ENCODE measurements at places on chromosomes 7 and 10.

GRCh38 chr7:51321961-51322515 lies 5.4 kb upstream of the COBL start:
- no peak for DNase-seq

GRCh38 chr7:127578036-127578684 lies 7.2 kb downstream of the GCC1 start:
- no peak for DNase-seq

- no peak for DNase-seq
Measured at GRCh38 chr7:158384746-158385145, 202.9 kb downstream of the PTPRN2 start.

DNA sequence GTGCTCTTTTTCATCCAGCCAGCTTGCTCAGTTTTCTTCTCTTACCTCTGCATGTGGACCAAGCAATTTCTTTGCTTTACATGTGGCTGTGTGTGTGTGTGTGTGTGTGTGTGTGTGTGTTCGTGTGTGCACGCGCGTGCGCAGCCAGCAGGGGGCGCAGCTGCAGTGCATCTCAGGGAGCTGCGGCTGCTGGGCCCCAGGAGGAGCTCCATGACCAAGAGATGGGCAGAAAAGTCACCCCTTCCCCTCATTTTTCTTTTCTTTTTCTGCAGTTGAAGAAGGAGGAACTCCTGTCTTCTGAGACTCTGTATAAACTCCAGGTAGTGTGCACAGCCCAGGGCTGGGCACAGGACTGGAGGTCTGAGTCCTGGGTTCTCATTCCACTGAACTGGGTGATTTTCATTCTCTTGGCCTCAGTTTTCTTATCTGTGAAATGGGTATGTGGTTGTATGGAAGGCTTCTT lies 41.8 kb downstream of the BLNK start:
- no peak for DNase-seq

GRCh38 chr10:17915181-17915580 lies 36.5 kb upstream of the SLC39A12 start:
- DNase-seq: no peak

- DNase-seq: no peak
Measured at GRCh38 chr7:6228361-6229229, 43.8 kb downstream of the CYTH3 start.

DNA sequence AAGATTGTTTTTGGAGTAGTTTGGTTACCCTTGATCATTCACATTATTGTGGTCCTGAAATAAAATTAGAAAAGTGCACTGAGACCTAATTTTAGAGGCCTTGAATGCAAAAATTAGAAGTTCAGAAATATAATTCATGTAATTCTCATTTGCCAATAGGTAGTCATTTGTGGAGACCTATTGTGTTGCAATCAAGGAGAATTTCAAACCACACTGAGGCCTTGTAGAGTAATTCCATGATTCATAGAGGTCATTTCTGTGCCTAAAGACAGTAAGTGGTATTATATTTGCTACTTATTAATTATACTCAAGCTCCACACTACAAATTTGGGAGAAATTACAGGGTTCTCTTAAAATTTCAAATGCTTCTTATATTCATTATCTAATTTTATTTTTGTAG lies 946.8 kb upstream of the POT1 start:
- no peak for DNase-seq

- no peak for DNase-seq
Measured at GRCh38 chr7:151277631-151278030, 29.1 kb upstream of the SMARCD3 start.

- DNase-seq: no peak
Measured at GRCh38 chr10:6593241-6593671, 13.2 kb upstream of the PRKCQ start.

DNA sequence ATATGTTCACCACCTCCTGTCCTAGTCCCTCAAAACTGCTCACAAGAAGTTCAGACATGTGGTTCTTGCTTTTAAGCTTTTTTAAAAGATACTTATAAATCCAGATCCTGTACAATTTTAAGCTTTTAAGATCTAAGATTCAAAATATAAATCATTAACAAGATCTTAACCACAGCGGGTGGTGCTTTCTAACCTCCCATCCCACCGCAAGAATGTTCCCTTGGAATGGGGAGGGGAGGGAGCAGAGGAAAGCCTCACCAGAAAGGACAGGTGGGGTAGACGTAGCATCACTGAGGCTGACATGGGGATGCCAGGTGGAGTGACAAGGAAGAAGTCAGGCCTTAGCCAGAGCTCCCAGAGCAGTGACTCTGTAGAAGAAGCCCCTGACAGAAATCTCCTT lies 133.5 kb downstream of the C1GALT1 start:
- no peak for DNase-seq

GRCh38 chr10:127148066-127148932 lies 48.1 kb downstream of the INSYN2A start:
- DNase-seq: no peak

DNA sequence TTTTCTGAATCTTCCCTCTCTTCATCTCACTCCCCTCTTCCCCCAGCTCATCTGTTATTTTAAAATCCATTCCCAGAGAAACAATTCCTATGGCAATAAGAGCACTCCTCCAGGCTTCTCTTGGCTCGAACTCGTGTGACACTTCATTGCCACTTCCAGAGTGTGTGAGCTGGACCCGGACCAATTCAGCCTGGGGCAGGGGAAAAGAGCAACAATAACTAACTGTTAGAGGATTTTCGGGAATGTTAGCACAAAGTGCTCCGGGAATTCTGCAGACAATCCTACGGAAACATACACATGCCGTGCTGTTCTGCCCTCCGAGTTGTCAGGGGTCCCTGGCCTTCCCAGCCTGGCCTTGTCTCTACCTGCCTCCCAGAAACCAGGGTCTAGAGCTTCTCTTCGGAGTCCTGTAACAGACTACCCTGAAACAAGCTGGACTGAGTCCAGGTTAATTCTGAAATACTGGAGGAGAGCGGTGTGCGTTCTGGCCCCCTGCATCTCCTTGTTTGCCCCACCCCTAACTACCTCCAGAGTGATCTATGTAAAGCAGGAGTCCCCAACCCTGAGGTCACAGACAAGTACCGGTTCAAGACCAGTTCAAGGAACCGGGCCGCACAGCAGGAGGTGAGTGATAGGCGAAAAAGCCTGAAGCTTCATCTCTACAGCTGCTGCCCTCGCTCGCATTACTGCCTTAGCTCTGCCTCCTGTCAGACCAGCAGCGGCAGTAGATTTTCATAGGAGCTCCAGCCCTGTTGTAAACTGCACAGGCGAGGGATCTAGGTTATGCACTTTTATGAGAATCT lies 11.3 kb downstream of the COL26A1 start:
- no peak for DNase-seq

- DNase-seq: no peak
Measured at GRCh38 chr7:129437190-129437589, 3.0 kb downstream of the STRIP2 start.

- DNase-seq: no peak
Measured at GRCh38 chr7:28700790-28701203, 257.3 kb downstream of the TRIL start.

DNA sequence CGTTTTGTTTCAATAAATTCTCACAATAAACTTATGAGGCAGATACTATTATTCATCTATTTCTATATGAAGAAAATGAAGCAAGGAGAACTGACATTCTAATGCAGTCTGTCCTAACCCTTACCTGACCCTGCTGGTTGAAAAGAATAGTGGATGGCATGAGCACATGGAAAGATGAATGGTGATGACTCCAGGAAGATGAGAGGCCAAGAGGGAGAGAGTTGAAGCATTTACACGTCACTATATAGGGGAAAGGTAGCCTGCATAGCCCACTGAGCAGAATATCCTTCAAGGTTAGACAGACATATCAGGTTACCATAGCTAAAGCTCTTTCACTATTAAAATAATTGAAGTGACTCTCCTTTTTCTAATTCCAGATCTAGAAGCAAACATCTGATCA lies 163.9 kb upstream of the CDK1 start:
- DNase-seq: no peak

- DNase-seq: no peak
Measured at GRCh38 chr7:7895754-7896153, 72.8 kb upstream of the GLCCI1 start.

DNA sequence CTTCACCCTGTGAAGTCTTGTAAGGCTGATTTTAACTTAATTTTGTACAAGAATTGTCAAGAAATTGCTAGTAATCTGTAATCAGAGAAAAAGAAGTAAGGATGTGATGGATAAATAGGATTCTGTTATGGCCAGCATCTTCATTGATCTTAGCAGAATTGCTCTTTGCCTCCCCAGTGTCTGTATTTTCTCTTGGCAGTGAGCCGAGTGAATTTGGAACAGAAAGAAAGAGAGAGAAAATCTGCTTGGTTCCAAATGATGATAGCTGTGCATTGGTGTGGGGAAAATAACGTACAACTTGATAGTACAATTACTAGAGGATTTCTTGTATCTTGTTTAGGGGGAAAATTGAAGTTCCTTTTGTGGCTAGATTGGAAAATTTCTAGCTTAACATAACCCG lies 34.6 kb downstream of the VTI1A start:
- DNase-seq: no peak

DNA sequence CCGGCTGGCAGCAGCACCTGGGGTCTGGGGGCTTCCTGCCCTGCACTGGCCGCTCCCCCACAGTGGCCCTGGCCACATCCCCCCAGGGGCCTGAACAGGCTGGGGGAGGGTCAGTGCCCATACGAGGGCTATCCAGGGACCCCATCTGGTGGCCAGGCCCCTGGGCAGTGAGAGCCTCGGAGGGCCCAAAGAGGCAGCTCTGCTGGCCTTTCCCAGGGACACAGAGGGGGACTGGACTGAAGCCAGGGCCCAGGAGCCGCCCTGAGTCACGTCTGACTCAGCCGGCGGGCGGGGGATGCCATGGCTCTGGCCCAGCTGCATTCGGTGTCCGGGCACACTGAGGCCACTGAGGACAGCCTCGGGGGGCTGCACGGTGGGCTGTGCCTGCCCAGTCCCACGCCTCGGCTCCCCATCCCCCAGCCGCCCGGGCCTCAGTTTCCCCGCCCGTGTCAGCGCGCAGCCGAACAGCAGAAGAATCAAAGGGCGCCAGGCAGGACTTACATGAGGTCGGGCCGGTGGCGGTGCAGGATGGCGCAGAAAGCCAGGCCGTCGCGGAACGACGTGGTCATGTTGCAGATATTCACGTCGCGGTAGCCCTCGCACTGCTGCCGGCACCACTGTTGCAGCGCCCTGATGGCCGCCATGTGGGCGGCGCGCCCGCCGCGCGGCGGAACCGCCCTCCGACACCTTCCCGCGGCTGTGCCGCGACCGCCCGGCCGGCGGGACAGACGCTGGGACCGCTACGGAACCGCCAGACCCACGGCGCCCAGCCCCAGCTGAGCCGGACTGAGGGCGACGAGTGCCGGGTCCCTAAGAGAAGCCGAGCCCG lies at the start of gene MICALL2:
MICALL2 (minus strand) TSS at position 788 of the 829 bp plus-strand sequence; CDS start at position 644, 144 bp downstream.
- DNase-seq: peak; percentile 60

DNA sequence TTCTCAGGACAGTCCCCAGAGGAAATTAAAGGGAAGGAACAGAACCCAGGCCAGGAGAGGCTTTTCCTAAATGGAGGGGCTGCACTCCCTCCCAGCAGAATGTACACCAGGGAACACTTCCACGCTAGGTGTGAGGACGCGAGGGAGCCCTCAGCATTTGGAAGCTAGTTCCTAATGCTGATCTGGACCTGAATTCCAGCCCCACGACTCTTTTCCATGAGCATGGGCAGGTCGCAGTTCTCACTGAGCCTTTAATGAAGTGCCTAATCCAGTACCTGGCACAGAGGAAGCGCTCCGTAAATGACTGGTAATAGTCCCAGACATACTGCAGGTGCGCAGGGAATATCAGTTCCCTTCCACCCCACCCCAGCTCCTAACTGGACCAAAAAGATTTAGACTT lies 1.1 kb downstream of the ALOX5 start:
- DNase-seq: no peak

Measured in brain pericyte (primary cell).